ENCODE measurements at places on chromosomes 4 and X. TPM values are rescaled to one million over a fixed set of nuclear protein-coding genes. Genes with fewer than 3 reads are reported as not detected.

DNA sequence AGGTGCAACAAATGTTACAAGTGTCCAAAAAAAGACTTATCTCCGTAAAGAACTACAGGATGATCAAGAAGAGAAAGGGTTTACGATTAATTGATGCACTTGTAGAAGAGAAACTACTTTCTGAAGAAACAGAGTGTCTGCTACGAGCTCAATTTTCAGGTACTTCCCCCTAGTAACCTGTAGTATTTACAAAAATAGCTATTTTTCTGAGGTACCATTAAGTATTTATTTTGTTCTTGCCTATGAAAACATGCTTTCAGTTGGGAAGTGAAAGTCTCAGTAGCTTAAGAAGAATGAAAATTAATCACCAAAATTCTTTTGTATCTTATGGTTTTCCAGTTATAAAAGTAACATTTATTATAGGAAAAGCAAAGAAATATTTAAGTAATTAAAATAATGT is 5.9 kb downstream of the THAP9 start:
- DNase-seq = no peak

DNA sequence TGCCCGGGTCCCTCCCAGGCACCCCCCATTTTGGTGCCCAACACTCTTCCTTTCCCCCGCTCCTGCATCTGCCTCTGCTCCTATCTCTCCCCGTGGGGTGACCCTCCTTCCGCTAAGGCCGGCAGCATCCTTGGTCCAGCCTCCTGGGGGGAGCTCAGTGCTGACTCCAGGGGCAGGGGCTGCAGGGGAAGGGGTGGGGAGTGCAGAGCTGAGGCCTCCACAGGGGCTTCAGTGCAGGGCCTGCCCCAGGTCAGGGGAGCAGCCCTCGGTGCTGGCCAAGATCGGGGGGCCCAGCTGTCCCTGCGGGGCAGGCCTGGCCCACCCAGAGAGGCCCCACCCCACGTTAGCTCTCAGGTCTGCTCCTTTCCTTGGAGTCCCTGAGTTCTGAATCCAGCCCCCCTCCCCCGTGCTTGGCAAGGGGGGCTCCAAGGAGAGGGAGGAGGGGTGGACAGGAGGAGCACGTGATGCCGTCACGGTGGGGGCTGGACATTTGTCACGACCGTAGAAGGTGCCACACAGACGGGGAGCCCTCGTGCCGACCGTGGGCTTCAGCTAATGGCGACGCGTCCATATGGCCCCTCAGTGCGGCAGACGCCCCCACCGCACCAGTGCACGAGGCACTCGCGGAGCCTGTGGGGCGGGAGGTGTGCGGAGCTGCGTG is 63.5 kb upstream of the ADRA2C start:
- peak; percentile 59 for DNase-seq

DNA sequence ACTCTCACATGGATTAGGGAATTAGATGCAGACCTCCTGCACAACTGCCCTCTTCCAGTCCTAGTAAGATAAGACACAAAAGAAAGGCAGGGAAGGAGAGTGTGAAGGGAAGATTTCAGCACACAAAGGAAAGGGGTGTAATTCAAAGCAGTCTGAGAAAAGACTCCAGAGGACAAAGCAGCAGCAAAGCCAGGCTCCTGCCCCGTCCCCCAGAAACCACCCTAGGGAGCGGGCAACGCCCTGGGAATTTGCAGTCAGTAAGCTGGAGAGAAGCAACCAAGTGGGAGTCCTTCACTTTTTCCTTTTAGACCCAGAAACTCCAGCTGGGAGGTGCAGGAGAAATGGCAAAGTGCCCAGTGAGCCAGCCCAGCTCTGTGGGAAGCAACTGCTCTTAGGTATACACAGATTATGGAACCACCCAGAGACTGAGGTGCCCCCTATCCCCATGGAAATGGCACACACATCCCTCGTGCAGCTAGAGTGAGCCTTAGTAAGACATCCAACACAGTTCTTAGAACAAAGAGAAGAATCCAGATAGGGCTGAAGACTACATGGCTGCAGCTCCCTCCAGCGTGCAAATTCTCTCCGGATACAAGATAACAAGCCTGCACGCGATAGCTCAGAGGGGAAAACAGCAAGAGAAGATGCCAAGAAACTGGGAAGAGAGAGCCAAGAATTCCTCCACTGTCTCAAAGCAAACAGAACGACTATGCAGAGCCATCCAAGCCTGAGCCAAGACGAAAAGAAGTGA is 26.5 kb upstream of the IRAK1 start:
- peak; percentile 88 for DNase-seq

RHOXF2 gene
- not detected for total RNA-seq

GRCh38 chr4:121408-122084 is 2.8 kb upstream of the ZNF718 start:
- DNase-seq = no peak

DNA sequence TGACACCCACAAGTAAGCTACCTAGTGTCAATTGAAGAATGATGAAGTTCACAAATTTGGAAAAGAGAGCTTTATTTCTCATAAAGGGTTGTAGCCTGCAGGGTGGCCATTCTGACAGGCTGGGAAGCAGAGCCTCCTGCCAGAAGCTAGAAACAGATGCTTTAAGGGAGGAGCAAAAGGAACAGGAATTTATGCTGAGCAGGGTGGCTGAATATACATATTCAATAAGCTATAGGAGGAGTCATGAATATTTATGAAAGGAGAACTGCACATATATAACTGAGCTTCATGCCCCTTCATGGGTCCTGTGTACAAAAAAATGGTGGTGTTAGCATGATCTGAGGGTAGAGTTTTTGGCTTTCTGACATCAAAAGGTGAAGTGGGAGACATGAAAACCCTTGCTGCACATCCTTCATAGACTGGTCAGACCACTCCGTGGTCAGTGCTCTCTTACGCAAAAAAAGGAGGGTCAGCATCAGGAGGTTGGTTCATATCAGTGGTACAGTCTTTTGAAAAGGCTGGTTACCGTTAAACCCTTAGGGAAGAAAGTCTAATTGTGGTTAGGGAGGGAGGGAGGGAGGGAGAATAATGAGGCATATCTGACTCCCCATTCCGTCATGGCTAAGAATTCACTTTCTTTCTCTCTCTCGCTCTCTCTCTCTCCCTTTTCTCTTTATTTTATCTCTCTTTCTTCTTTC is 121.4 kb downstream of the LUZP4 start:
- no peak for DNase-seq

DNA sequence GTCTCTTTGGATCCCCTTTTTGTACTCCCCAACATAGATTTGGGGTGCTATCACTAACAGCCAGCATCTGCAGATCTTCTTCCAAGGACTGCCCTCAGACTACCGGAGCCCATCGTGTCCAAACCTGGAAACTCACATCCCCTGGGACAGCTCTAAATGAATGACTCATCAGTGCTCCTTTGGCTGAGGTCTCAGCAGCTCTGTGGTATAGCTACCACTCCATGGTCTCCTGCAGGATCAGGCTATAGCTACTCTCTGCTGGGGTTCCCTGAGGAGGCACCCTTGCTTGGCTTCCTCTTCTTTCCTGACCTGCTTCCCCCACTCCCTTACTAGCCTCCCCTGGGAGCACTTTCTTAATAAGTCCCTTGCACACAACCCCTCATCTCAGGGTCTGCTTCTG is 97.5 kb upstream of the PRPS2 start:
- DNase-seq = no peak

DNA sequence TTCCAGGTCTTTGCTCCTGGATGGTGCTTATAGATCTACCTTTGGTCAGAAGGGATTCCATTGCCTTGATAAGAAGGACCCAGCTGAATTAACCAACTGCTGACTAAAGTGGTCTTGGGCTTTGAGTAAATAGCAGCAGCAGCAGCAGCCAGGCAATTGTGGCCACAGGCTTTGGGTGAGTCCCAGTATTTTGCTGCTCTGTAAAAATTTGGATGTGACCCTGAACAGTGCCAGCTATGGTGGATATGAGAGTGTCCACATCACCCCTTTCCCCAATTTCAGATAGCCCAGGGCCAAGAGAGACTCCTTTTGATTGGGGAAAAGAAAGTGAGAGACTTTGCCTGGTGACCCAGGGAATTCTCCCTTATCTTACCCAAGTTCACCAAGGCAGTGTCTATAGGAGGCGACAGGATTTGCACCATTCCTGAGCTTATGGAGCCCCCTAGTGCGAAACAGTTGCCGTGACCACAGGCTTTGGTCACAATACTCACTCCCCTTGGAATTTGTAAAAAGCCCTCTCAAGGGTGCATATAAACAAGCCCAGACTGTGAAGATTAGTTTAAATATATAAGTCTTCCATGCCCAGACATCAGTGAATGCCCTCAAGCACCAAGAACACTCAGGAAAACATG is 518.0 kb downstream of the TMA16 start:
- DNase-seq = no peak

SGMS2 gene
- total RNA-seq = 88.8 TPM

DNA sequence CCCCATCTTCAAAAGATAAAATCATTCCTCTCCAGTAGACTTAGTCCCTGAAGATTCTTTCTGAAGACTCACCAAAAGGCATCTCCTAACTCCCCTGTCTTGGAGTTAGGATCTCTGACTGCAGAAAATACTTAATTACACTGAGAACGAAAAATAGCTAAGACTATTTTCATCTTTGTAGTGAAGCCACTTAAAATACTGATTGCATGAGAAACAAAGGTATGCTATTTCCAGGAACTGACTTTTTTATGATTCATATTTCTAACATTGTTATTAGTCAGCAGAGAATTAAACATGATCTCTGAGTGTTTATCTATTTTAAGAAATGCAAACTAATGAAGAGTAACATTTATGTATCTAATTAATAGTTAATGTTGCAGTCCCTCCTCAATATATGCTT is 71.8 kb upstream of the NR3C2 start:
- DNase-seq = no peak

GRCh38 chr4:162557516-162558106 is 393.8 kb upstream of the FSTL5 start:
- no peak for DNase-seq

- no peak for DNase-seq
Measured at GRCh38 chrX:71543316-71543715, 10.4 kb downstream of the OGT start.

DNA sequence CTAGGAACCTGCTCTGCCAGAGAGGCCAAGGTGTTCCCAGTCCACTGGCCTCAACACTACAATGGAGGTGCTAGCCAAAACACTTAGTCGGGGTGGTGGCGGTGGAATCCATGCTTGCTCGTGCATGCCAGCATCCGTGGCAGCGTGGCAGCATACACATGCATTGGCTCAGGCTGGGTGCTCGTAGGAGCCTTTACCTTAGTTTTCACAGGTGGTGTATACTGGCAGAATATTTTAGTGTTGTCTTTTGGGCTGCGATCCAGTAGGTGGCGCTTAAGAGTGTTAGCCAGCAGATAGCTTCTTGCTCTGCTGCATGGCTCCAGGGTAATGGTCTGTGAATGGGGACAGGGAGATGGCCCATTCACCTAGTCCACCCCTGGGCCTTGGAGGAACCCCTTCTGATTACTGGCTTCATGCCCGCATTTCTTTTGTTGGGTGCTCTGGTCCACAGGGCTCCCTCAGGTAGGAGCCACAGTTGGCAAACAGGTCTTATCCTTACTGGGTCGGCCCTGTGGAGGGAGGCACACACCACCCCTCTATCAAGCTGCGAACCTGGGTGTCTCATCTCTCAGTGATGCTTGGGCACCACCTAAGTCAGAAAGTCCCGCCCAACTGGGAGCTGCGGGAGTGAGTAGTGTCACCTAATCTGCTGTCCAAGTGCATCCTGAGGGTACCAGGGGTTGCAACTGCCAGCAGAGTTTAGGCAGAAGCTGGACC is 40.0 kb downstream of the RIPPLY1 start:
- DNase-seq = no peak

GRCh38 chr4:14264437-14264836 is 636.9 kb upstream of the BOD1L1 start:
- no peak for DNase-seq

DNA sequence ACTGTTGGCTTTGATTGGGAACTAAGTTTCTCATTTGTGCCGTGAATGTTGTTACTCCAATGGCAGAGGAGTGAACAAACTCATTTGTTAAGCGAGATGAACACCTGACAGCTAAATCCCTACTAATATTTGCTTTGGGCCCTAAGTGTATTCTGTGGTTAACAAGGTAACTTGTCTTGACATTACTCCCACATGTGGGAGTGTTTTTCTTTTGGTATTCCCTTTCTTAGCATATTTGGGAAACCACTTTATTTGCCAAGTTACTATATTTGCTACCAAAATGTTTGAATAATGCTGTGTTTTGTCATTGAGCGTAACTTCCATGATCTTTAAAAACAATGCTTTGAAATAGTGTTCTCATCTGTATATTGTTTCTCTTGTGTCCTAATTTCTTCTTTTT is 82.5 kb downstream of the ARHGAP10 start:
- DNase-seq = no peak

DNA sequence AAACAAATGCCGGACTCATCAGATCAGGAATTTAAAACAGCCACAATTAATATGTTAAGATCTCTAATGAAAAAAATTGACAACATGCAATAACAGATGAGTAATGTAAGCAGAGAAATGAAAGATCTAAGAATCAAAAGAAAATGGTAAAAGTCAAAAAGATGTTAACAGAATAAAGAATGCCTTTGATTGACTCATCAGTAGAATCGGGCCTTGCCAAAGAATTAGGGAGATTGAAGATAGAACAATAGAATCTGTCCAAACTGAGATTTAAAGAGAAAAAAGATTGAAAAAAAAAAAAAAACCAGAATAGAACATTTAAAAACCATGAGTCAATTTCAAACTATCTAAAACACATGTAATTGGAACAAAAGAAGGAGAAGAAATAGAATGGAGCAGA is 25.9 kb upstream of the GUCY1A1 start:
- DNase-seq = no peak

DNA sequence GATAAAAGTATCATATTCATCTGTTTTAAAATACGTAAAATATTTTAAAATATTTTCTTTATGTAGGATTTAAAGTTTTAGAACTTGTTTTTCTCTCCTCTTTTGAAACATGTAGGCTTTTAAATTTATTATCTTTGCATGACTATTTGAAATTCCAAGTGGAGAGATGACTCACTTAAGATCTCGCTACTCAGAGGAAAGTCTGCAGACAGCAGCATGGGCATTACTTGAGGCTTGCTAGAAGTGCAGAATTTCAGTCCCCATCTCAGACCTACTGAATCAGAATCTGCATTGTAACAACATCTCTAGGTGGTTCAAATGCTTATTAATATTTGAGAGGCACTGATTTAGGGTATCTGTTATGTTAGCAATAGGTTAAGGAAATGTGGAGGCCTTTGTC is 225.7 kb upstream of the ARX start:
- DNase-seq = no peak

- no peak for DNase-seq
Measured at GRCh38 chr4:26021417-26022345, 107.7 kb downstream of the SMIM20 start.

DNA sequence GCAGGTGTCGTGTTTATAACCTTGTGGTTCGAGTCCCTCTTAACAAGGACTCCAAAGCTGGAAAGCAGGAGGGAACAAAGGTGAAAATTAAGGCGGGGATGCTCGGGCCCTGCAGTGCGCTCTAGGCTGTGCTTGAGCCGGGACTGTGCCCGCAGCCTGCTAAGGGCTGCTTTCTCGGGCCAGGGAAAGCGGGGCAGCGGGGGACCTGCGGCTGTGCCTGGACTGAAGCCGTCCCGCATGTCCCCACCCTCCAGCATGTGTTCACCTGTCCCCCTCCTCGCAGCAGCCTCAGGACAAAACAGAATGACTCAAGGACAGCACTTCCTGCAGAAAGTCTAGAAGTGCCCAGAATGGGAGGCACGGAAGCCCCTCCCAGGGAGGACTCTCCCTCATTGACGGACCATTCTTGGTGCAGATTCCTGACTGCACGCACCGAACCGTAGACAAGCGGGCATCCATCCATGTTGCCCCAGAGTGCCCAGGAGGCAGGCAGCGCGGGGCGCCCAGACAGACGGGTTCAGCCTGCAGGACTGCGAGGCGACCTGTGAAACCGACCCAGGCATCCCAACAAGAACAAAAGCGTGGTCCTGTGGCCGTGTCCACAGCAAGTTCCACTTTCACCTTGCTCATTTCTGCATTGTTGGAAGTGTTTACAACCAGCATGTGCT is 342.9 kb downstream of the MAGEB5 start:
- DNase-seq = no peak

JCHAIN gene
- 184 TPM for total RNA-seq
